ENCODE measurements at places on chromosomes 7 and 10. TPM values are rescaled to one million over a fixed set of nuclear protein-coding genes. Genes with fewer than 3 reads are reported as not detected.

The GPR15LG gene
- polyA plus RNA-seq = not detected

The ABCB4 gene
- polyA plus RNA-seq = not detected

The VWA2 gene
- polyA plus RNA-seq = not detected

DNA sequence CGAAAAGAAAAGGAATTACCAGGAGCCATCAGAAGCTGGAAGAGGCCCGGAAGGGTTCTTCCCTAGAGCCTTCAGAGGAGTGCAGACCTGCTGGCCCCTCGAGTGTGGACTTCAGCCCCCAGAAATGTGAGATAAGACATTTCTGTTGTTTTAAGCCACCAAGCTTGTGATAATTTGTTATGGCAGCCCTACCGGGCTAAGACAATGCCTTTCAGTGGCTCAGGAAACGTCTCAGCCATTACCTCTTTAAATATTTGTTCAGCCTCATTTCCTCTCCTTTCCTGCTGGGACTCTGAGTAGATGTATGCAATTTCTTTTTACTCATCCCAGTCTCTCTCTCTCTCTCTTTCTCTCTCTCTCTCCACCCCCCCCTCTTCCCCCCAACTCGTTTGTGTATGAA, 174.7 kb upstream of the GRB10 start:
- no peak for DNase-seq

- no peak for DNase-seq
Observed at GRCh38 chr10:106392778-106393177, 771.7 kb downstream of the SORCS1 start.
